ENCODE measurements at places on chromosomes 3 and 15. TPM values are rescaled to one million over a fixed set of nuclear protein-coding genes. Genes with fewer than 3 reads are reported as not detected.
A peak's percentile ranks its signal among the peaks of the same experiment; 100 is the strongest.

The LIPH gene
- total RNA-seq, result 19.9 TPM

The GOLGA6C gene
- not detected for total RNA-seq

The CAPN3 gene
- total RNA-seq, result 0.31 TPM

The UCN2 gene
- total RNA-seq, result 1.8 TPM

The PCLAF gene
- total RNA-seq, result 97.8 TPM

The MINDY2 gene
- total RNA-seq, result 6.8 TPM

The CEP19 gene
- 7.1 TPM for total RNA-seq

The C3orf18 gene
- 5.0 TPM for total RNA-seq

The MUC13 gene
- total RNA-seq, result 0.13 TPM

The IQCH gene
- total RNA-seq, result 3.9 TPM

- peaks cover 4% of the 10 kb centered on the region for H3K4me1 ChIP-seq
- no peaks in the 10 kb centered on the region for H3K27me3 ChIP-seq
- DNase-seq, result no peak
- H3K36me3 ChIP-seq, result peaks cover 22% of the 10 kb centered on the region
These were observed 3.3 kb downstream of the ZWILCH start for GRCh38 chr15:66508293-66508883.

GRCh38 chr3:129016356-129016719 is 15.2 kb downstream of the EFCC1 start:
- H3K36me3 ChIP-seq, result no peaks in the 10 kb centered on the region
- no peaks in the 10 kb centered on the region for H3K27me3 ChIP-seq
- no peak overlapping the region for H3K27ac ChIP-seq

- H3K4me1 ChIP-seq, result peaks cover 6% of the 10 kb centered on the region
- H3K27me3 ChIP-seq, result no peaks in the 10 kb centered on the region
- H3K4me3 ChIP-seq, result no peak overlapping the region
- DNase-seq, result no peak
- H3K36me3 ChIP-seq, result no peaks in the 10 kb centered on the region
These were observed 23.5 kb upstream of the CLN6 start for GRCh38 chr15:68252925-68253534.

GRCh38 chr3:160132226-160132625 is 93.0 kb upstream of the C3orf80 start:
- 0 out of 2 replicates have a peak, but pooled peaks cover 4% of the 10 kb centered on the region for H3K4me1 ChIP-seq
- no peaks in the 10 kb centered on the region for H3K36me3 ChIP-seq
- no peaks in the 10 kb centered on the region for H3K27me3 ChIP-seq

DNA sequence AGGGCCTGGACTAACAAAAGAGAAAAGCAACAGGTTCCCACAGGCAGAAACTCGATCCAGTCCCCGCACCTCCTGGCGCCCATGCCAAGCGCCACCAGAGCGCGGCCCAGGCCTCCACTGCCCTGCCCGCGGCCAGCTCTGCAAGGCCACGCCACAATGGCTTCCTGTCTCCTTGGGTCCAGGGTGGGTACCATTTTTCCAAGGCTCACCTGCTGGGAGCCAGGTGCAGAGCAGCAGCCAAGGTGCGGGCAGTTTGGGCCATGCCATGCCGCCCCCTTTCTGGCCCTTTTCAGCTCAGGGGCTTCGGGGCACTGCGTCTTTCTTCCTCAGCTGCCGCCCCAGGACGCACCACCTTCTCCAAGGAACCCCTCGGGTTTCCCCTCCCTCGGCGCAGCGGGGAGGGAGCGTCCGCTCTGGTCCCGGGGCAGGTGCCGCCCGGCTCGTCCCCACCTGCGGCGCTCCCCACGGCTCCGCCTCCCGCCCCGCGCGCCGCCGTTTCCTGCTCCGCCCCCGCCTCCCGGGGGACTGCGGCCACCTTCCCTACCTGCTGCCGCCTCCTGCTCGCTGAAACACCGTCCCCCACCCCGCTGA is at the start of gene ILDR1:
ILDR1 (minus strand) TSS at position 437 of the 591 bp plus-strand sequence; CDS start at position 267, 170 bp downstream.
- no peaks in the 10 kb centered on the region for H3K36me3 ChIP-seq
- no peak for DNase-seq
- no peaks in the 10 kb centered on the region for H3K4me1 ChIP-seq
- H3K27ac ChIP-seq, result no peak within 1 kb of the TSS

DNA sequence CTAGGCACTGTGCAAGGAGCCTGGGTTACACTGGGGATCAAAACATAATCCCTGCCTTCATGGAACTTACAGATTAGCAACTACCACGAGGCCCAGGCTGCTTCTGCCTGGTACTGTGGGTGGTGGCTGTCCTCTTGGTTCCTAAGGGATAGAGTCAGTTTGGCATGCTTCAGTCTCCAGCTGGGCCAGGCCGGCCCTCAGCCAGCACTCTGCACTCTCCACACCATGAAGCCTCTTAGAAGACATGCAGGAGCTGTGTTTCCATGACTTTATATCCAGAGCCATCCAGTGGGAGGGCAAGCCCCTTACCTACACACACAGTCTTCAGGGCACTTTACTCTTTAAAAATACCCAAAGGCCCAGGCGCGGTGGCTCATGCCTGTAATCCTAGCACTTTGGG is 54.4 kb downstream of the ATP1B3 start:
- no peaks in the 10 kb centered on the region for H3K36me3 ChIP-seq
- H3K4me3 ChIP-seq, result no peak overlapping the region
- DNase-seq, result no peak

GRCh38 chr15:79769069-79769481 is 127.7 kb downstream of the MTHFS start:
- H3K27ac ChIP-seq, result no peak overlapping the region
- H3K27me3 ChIP-seq, result peaks cover 16% of the 10 kb centered on the region
- no peaks in the 10 kb centered on the region for H3K36me3 ChIP-seq
- H3K4me1 ChIP-seq, result no peaks in the 10 kb centered on the region
- DNase-seq, result no peak

GRCh38 chr3:192258721-192259120 is 468.6 kb downstream of the FGF12 start:
- DNase-seq, result no peak
- no peaks in the 10 kb centered on the region for H3K27me3 ChIP-seq
- no peaks in the 10 kb centered on the region for H3K36me3 ChIP-seq
- H3K4me3 ChIP-seq, result no peak overlapping the region

DNA sequence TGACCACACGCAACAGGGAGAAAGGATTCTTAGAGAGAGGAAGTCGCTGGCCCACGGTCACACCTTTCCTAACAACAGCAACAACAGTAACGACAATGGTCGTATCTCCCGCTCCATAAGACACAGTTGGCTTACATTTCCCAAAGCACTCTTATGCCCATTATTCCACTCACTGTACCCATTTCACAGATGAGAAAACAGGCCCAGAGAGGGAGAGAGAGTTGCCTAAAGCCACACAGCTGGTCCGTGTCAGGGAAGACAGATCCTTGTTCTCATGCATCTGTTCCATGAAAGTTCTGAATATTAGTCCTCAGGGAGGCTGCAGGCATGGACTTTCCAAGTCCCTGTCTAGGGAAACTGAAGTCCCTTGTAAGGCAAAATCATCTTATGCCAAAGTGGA is 42.0 kb upstream of the ATP2B2 start:
- no peak overlapping the region for H3K27ac ChIP-seq
- H3K36me3 ChIP-seq, result no peaks in the 10 kb centered on the region
- no peaks in the 10 kb centered on the region for H3K27me3 ChIP-seq
- no peak overlapping the region for H3K4me3 ChIP-seq
- H3K4me1 ChIP-seq, result peaks cover 8% of the 10 kb centered on the region

DNA sequence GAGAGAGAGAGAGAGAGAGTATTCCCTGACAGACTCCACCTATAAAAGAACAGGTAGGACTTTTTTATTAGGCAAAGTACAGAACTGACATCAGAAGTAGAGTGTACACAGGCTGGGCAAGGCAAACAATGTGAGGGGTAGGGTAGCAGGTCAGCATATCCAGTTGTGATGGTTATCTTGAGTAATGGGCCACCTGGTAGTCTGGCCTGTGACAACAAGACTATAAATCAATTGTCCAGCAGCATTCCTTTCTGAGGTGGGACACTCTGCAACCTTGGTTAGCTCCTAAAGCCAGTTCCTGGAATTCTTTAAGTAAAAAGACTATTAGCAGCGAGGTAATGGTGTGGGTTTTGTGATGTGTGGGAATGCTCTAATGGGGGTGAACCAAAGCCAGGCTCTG is 14.9 kb upstream of the TMCC1 start:
- H3K27me3 ChIP-seq, result no peaks in the 10 kb centered on the region
- no peaks in the 10 kb centered on the region for H3K4me1 ChIP-seq
- no peak overlapping the region for H3K4me3 ChIP-seq
- no peaks in the 10 kb centered on the region for H3K36me3 ChIP-seq
- H3K27ac ChIP-seq, result no peak overlapping the region

GRCh38 chr15:38623744-38624143 is 59.1 kb upstream of the RASGRP1 start:
- DNase-seq, result no peak
- no peaks in the 10 kb centered on the region for H3K36me3 ChIP-seq
- no peaks in the 10 kb centered on the region for H3K4me1 ChIP-seq
- peaks cover 2% of the 10 kb centered on the region for H3K27me3 ChIP-seq

DNA sequence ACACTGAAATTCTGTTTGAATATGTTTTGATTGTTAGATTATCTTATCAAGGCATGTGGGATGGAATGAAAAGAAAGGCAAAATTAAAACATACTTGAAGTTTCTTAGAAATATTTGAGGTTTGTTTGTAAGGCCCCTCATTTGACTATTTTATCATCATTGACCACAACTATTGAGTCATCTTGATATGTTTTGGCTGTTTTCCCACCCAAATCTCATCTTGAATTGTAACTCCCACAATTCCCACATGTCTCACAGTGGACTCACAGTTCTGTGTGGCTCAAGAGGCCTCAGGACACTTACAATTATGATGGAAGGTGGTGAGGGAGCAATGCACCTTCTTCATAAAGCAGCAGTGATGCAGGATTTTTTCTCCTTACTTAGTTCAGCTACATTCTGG is 917.1 kb downstream of the PLOD2 start:
- no peak overlapping the region for H3K4me3 ChIP-seq
- no peak overlapping the region for H3K27ac ChIP-seq
- no peaks in the 10 kb centered on the region for H3K4me1 ChIP-seq
- no peaks in the 10 kb centered on the region for H3K36me3 ChIP-seq

- H3K27me3 ChIP-seq, result no peaks in the 10 kb centered on the region
- no peak for DNase-seq
- H3K4me1 ChIP-seq, result no peaks in the 10 kb centered on the region
- H3K36me3 ChIP-seq, result no peaks in the 10 kb centered on the region
- H3K4me3 ChIP-seq, result no peak overlapping the region
These were observed 317.5 kb upstream of the SGO1 start for GRCh38 chr3:20503394-20504082.

- peak overlapping the region; percentile 44 for H3K27ac ChIP-seq
- DNase-seq, result no peak
- H3K4me3 ChIP-seq, result peak overlapping the region; percentile 63
These were observed 469 bp downstream of the MAP6D1 start for GRCh38 chr3:183824761-183825455.

Data from Panc1 (cell line).